ENCODE measurements at places on chromosomes 2 and 18. TPM values are rescaled to one million over a fixed set of nuclear protein-coding genes. Genes with fewer than 3 reads are reported as not detected.
A peak's percentile ranks its signal among the peaks of the same experiment; 100 is the strongest.

Gene SLC9A4
- total RNA-seq: 0.07 TPM

Gene ABCB11
- not detected for total RNA-seq

Gene TMEFF2
- total RNA-seq: not detected

Gene LAMA1
- not detected for total RNA-seq

Gene IL36A
- total RNA-seq: not detected

Gene PRKAG3
- not detected for total RNA-seq

Gene HRH4
- total RNA-seq: not detected

Gene SETBP1
- 1.4 TPM for total RNA-seq

Gene ANKRD30BL
- not detected for total RNA-seq

Gene TMEM182
- 4.9 TPM for total RNA-seq

DNA sequence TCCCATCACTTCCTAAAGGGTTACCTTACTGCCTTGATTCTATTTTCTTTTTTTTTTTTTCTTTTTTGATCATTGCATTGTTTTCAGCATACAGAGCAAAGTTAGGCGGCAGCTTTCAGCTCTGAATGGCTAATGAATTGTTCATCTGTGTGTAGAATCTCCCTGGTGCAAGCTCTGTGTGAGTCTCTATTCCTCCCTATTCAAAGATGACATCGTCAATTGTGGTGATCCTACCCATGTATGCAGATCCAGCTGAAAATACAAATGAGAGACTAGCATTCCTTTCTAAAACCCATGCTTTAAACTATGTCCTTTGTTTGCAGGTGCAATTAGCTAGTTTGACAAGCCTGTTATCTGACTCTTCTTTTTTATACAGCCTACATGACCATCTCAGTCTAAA, 539.0 kb downstream of the ARHGAP15 start:
- DNase-seq: no peak

DNA sequence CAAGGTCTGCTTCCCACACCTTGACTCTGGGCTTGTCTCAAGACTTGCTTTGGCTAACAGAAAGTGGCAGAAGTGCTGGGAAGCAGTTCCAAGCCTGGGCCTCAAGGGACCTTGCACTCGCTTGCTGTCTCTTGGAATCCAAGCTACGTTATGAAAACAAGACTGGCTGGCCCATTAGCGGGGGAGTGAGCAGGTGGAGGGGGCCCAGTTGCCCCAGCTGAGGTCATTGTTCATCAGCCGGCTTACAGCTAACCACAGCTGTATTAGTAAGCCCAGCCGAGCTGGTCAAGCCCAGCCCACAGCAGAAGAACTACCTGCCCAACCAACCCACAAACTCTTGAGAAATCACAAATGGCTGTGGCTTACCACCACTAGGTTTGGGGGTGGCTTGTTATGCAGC, 63.1 kb downstream of the MARCO start:
- DNase-seq: no peak

DNA sequence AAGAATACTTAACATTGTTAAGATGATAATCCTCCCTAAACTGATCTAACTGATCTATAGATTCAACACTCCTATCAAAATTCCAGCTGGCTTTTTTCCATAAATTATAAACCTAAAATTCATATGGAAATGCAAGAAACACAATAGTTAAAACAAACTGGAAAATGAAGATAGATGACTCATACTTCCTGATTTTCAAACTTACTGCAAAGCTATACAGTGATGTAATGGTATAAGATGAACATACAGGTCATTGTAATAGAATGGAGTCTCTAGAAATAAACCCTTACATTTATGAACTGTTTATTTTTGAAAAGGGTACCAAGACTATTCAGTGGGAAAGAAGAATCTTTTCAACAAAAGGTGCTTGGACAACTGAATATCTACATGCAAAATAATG, 32.3 kb downstream of the UBXN4 start:
- no peak for DNase-seq

DNA sequence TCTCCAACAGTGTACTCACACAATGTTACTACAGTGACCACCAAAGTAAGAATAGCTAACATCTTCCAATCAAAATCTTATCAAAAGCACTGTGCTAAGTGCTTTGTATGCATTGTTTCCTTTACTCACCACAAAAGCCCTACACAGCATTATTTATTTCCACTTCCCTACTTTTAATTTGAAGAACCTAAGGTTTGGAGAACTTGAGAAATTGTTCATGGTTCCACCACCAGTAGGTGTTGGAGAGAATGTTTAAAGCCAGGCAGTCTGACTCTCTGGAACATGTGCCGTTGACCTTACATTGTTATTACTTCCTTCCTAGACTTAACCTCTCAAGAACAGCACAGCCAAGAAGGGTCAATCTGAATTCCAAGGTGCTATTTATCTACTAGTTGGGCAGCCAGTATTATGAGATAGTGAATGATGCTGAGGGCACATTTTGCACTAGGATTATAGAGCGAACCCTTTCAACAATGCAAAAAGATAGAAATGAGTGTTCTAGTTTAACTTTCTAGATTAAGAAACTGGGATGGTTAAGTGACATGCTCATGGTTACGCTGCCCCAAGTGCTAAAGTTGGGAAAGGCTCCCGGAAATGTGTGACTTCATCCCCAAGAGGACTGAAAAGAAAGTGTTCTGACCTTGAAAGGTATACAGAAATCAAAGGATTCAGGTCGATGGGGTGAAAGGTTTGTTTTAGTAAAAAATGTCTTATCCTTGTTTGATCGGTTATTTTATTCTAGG, 55.2 kb upstream of the FAM136A start:
- no peak for DNase-seq

DNA sequence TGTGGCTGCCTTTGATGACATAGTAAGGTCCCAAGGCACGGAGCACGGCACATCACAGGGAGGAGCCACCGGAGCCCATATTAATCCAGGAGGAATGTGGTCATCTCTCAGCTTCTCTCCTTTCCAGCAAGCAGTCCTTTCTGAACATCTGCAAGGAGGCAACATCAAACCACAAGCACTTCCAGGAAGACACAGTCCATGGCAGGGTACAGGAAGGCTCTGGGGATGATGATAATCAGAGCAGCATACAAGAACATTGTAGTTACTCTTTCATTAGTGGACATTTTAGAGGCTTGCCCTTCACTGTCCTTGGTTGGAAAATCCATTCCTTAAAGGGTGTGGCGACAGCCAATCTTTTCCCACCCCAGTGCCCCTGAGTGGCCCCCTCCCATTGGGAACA, 31.1 kb downstream of the YPEL5 start:
- no peak for DNase-seq

GRCh38 chr2:196183172-196183473, 11.7 kb upstream of the STK17B start:
- no peak for DNase-seq

DNA sequence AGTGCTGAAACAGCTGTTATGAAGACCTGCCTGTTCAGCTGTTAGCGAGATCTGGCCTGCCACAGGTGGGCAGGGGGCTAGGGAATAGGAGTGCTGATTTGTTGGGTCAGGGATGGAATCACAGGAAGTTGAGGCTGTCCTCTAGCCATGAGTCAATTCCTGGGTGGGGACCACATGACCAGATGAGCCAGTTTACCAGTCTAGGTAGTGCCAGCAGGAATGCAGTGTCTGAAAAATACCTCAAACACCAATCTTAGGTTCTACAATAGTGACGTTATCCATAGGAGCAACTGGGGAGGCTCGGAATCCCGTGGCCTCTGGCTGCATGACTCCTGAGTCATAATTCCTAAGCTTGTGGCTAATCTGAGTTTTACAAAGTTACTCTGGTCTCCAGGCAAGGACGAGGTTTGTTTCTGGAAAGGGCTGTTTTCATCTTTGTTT, 44.9 kb downstream of the DYSF start:
- DNase-seq: no peak

DNA sequence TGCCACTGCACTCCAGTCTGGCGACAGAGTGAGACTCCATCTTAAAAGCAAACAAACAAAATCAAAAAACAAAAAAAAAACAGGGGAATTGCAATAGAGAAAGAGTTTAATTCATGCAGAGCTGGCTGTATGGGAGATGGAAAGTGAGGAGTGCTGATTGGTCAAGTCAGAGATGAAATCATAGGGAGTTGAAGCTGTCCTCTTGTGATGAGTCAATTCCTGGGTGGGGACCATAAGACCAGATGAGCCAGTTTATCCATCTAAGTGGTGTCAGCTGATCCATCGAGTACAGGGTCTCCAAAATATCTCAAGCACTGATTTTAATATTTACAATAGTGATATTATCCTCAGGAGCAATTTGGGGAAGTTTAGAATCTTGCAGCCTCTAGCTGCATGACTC, 45.3 kb downstream of the FRZB start:
- DNase-seq: no peak

DNA sequence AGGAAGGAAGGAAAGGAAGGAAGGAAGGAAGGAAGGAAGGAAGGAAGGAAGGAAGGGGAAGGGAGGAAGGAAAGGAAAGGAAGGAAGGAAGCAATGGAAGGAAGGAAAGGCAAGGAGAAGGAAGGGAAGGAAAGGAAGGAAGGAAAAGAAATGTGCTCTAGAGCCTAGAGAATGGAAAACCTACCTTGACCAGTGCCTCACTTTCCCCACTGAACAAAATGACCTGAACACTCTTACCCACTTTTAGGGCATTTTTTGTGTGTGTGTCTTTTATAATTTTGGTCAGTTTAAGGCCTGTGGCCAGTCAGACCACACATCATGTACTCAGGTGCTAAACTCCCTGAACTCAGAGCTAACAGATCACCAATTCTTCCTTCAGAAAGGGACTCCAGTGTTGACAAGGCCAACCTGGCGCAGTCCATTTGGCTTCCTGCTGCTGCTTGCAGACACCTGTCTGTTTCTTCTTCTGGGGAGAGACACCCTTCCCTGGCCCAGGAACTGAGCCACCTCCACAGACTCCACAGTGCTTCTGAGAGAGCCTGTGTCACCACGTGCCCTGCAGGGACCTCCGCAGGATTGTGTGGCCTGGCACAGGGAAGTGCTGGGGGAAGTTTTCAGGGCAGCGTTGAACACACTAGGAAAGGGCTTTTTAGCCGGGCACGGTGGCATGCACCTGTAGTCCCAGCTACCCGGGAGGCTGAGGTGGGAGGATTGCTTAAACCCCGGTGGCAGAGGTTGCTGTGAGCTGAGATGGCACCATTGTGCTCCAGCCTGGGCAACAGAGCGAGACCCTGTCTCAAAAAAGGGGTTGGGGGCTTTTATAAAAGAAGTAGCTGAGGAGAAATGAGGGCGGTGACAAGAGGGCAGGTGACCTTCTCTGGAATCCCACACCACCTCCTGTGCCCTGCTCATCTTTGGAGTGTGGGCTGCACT, 57.2 kb downstream of the DDX1 start:
- no peak for DNase-seq

DNA sequence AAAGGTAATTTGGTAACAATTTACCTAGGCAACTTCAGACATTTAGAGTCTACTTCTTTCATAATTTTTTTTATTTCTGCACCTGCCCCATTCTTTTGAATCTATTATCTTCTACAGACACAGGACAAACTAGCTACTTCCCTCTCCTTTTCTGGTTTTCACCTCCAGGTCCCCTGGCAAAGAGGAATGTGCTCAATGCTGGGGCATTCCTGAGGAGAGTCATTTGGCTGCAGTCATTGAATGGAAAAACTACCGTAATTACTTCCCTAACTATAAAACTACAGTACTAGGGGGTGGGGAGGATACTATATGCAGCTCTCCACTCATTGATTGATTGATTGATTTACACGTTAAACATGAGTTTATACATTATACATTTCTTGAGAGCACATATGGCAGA, 11.2 kb upstream of the ARHGAP28 start:
- DNase-seq: no peak

DNA sequence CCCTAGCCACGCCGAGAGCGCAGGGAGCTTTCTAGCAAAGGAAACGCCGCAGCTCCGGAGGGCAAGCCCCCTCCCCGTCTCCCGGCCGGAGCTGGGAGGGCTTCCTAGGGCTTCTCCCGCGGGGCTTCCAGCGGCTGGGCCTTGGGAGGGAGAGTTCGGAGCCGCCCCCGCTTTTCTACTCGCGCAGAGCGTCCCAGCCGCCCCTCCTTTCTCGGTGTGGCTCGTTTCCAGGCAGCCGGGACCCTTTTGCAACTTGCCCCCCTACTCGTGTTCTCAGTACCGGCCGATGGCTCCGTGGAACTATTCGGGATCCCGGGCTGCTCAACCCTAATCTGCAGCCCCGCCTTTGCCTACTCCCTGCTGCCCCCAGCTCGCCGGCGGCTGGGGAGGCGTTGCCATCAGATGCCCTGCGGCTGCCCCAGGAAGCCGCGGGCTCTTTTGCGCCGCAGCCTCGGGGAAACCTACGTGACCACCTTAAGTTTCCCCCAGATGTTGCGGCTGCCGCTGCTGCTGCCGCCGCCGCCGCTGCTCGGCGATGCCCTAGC, 1.5 kb upstream of the NR4A2 start:
- DNase-seq: peak; percentile 76

DNA sequence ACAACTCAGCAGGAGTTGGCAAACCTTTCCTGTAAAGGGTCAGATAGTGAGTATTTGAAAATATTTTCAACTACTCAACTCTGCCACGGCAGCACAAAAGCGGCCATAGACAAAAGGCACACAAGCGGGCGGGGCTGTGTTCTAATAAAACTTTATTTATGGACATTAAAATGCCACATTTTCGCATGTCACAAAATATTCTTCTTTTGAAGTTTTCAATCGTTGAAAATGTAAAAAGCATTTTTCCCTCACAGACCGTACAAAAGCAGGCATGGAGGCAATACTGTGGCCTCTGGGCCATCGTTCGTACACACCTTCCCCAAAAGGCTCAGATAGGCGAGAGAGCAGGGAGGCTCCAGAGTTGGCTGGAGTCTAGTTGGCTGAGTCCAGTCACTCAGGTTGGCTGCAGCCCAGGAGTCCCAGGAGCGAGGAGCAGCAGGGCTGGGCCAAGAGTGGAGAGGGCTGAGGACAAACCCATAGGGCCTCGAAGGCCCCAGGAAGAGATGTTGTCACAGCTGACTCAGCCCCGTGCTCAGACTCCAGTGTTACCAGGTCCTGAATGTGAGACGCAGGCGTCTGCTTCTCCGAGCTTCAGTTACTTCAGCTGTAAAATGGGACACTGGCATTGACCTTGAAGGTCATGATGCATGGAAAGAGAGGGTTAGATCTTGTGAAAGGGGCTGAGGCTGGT, 42.5 kb downstream of the SDC1 start:
- no peak for DNase-seq

DNA sequence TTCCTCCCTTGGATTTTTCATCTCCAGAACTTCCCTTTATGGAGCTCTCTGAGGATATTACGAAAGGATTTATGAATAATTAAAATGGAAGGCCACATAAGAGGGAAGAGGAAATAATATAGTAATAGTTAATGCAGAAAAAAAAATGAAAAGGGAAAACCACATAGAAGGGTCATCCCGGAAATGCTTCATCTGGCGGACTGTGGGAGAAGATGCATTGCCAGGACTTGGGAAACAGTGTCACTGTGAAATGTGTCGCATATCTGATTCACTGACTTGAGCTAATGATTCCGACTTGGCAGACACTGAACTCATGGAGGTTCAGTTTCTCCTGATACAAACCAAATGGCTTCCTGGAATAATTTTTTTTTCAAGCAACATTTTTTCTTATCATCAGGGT, 129.9 kb upstream of the RMP24 start:
- no peak for DNase-seq
